Neuronal stem cell (in vitro differentiated cells): ENCODE measurements at places on chromosomes 6 and 20.

DNA sequence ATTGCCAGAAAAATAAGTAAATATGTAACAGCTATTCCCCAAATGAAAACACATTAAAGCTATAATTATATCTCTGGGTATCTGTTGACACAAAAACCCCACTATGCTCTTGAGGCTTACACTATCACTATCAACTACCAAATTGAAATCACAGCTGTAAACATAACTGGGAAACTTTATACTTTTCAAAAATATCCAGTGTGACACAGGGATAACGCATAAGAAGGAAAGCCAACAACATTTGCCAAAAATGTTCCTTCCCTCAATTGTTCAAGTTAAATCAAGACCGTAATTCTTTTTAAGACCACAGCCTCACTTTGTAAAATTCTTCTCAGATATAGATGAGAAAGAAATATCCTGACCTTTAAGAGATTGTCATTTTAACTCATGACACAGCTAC, 3.1 kb downstream of the ZHX3 start:
- no peak for DNase-seq

DNA sequence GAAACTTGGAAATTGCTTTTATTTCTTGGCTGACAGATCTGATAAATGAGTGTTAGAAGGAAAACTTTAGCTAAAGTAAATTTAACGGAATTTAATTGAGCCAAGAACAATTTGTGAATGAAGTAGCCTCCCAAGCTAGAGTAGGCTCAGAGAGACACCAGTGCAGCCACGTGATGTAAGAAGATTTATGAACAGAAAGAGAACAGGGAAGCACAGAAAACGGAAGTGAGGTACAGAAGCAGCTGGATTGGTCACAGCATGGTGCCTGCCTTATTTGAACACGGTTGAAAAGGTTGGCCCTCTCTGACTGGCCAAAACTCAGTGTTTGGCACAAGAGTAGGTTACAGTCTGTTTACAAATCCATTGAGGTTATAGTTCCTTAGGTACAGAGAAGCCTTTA, 29.5 kb upstream of the IFNGR1 start:
- DNase-seq = no peak

DNA sequence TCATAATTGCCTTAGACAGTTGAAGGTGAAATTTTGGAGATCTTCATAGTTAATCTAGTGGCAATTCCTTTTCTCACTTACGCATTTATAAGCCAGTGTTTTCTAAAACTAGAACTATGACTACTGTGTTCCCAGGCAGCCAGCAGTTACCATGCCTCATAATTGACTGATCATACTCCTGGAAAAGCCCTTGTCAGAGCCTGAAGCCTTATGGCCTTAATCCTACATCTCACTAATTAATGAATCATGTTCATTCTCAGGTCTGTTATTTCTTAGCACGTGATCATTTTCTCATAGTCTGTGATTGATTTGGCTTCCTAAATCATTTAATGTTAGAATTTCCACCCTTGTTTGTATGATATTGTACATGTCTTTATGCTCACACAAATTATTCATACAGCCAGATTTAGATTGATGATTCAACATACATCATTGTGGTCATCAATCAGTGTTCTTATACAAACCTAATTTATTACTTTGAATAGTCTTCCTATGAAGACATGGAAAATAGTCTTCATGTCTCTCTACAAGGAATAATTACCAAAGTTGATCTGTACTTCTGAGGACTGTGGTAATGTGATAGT, 132.6 kb upstream of the ASCC3 start:
- DNase-seq = no peak

DNA sequence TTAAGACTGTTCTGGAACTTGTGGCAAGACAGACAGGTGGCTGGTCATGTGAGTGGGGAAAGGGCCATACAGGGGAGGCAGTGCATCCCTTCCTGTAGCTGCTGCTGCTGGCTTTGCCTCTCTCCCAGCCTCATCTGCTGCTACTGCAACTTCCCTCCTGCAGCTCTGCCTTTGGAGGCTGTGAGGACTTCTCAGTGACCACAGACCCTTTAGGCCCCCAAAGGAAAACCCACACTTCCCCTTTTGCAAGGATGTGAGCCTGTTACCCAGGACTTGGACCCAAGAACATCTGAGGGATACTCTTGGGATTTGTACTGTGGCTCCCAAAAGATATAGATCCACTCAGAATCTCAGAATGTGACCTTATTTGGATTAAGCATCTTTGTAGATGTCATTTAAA, 91.0 kb downstream of the TMEM170B start:
- no peak for DNase-seq

- DNase-seq = no peak
Measured at GRCh38 chr20:50189681-50190250, 864 bp upstream of the CEBPB start.

GRCh38 chr20:432208-432607, 24.1 kb downstream of the RBCK1 start:
- DNase-seq = no peak

DNA sequence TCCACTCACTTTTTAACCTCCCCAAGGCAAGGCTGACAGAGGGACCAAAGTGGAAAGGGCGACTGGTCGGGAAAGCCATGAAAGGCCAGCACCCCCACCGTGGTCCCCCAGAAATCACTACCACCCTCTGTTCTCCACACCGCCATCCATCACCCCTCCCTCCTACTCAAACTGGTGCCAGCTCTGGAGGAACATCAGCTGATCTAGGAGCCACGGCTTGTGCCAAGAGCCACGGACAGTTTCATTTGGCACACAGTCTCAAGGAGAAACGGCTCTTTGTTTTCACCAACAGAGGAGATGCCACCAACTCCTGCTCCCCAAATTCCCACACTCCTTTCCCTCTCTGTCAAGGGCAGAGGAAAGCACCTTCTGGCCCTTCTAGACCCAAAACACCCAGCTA, 26.0 kb downstream of the TBC1D7 start:
- DNase-seq = no peak

- DNase-seq = no peak
Measured at GRCh38 chr6:28803337-28803709, 120.5 kb downstream of the TRIM27 start.
